ENCODE measurements at places on chromosomes 3 and 15.

DNA sequence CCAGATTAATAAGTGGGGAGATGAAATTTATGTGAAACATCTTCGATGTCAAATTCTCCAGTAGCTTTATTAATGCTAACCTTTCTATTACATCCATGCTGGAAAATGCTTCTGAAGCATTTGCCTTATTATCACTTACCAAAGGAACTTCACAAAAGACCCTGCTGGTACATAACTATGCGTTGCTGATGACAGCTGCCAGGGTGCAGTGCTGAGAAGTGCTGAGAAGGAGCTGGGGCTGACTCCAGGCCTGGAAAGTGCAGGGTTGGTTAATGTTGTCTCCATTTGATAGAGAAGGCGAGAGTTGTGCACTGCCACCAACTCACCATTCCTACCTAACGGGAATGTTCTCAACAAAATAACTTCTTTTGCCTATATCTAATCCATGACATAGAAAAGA lies 736.0 kb upstream of the NR2F2 start:
- no peak for DNase-seq

DNA sequence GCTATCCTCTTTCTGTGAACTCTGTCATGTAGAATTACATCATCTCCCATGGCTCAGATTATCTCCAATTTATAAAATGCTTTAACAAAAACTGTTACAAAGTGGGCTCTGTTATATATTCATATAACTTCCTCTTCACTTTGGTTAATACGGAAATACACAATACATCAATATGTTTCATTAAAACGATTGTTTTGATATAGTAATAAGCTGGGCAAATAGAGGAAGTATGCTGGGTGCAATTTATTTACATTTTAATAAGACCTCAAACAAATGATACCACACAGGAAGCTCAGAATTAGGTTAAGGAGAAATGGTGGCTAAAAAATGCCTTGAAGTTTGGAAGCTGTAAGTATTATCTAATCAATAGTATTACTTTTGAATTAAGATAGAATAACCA lies 331.0 kb downstream of the ZBTB20 start:
- peak; percentile 3 for DNase-seq

GRCh38 chr3:194328053-194328657 lies 23.0 kb downstream of the CPN2 start:
- no peak for DNase-seq

DNA sequence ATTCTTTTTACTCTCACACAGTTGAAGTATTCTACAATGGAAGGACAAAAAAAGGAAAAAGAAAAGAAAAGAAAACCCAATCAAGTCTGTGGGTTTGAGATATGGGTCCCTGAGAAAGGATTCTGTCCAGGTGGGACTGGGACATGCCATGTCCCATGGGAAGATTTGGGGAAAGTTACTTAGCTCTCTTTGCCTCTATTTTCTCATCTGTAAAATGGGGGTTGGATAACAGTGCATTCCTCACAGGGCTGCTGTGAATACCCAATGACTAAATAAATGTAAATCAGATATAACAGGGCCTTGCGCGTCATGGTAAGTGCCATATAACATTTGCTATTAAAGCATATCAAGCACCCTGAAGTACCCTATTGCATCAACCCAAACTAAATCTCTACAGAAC lies 105.7 kb downstream of the CPN2 start:
- DNase-seq, result no peak

GRCh38 chr3:72673011-72673771 lies 175.1 kb downstream of the SHQ1 start:
- DNase-seq, result no peak

GRCh38 chr15:70094690-70095311 lies 2.9 kb downstream of the TLE3 start:
- no peak for DNase-seq

- DNase-seq, result no peak
Observed at GRCh38 chr3:151075869-151076562, 9.4 kb upstream of the MED12L start.

- DNase-seq, result no peak
Observed at GRCh38 chr15:62951481-62951880, 91.1 kb upstream of the TPM1 start.

DNA sequence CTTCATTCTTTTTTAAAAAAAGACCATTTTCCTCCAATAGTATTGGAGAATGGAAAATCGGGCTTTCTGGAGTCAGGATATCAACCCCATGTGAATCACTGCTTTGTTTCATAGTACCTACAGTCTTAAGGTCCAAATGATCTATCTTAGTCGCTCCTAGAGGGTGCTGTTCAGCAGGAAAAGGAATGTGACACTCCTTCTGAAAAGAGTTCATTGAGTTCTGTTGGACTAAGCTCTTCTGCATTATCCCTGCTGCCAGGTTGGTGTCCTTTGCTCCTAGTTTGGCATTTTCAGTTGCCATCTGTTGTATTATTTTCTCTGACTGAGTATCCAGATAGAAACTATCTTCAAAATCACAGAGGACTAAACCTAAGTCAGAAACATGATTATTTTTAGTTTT lies 57.2 kb downstream of the POLQ start:
- DNase-seq, result no peak

All from SK-N-MC (cell line).